ENCODE measurements at places on chromosomes 6 and 20. TPM values are rescaled to one million over a fixed set of nuclear protein-coding genes. Genes with fewer than 3 reads are reported as not detected.

SLC17A1 gene
- total RNA-seq: not detected

CAP2 gene
- total RNA-seq: not detected

BTN2A1 gene
- 25.5 TPM for total RNA-seq

SLC32A1 gene
- not detected for total RNA-seq

CHRNA4 gene
- not detected for total RNA-seq

TNXB gene
- total RNA-seq: 5.7 TPM
